ENCODE measurements at places on chromosomes 6 and 20.

GRCh38 chr6:24019393-24019792 lies 106.6 kb upstream of the NRSN1 start:
- DNase-seq = no peak

GRCh38 chr6:43971776-43972126 lies 155.5 kb downstream of the MRPL14 start:
- no peak for DNase-seq

DNA sequence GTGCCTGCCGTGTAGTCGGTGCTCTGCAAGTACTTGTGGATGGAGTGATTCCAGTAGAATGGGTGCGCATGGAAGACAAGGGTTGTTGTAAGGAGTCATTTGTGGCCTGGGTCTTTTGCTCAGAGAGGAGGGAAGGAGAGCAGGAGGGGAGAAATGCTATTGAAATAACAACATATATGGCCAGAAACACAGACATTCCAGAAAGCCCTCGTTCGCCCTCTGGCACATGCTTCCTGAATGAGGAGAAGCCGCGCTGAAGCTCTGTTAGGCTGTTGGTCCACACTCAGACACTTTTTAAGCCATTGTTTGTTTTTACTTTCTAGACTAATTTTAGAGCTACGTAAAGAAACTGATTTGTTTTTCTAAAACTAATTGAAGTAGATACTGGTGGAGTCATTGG lies 107.4 kb downstream of the RPP40 start:
- DNase-seq = no peak

GRCh38 chr20:30815577-30816181 lies 441.8 kb upstream of the DEFB115 start:
- DNase-seq = no peak

DNA sequence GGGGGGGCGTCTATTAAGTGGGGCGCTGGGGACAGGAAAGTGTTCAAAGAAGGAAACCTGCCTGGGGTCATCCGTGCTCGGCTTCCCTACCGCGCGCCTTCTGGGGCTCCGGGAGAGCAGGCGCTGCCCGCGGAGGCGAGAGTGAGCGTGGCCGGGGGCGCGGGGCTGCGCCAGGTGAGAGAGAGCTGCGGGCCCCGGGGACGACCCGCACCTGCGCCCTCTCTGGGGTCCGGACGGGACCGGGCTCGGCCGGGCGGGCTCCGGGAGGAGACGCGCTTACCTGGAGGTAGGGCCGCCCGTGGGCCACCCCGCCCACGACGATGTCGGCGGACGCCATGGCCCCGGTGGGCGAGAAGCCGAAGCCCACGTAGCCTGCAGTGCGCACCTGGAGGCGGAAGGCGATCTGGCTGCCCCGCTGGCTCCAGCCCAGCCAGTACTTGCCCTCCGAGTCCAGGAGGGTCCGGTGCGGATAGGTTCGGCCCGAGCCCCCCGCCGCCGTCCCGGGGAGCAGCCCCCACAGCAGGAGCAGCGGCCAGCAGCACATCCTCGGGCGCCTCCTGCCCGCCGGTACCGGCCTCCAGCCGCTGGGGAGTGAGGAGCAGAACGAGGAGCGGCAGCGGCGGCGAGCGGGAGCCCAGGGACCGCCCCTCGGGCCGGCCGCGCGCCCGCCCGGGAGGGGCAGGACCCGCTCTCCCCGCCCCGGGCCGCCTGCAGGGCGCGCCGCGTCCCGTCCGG lies at the start of gene MOXD1:
Gene MOXD1 (minus strand): TSS at position 593 of the 735 bp plus-strand sequence. CDS start 49 bp downstream, at position 544.
- DNase-seq = no peak

- DNase-seq = peak; percentile 58
These were observed 88.0 kb downstream of the CLIC5 start for GRCh38 chr6:45927421-45928320.

DNA sequence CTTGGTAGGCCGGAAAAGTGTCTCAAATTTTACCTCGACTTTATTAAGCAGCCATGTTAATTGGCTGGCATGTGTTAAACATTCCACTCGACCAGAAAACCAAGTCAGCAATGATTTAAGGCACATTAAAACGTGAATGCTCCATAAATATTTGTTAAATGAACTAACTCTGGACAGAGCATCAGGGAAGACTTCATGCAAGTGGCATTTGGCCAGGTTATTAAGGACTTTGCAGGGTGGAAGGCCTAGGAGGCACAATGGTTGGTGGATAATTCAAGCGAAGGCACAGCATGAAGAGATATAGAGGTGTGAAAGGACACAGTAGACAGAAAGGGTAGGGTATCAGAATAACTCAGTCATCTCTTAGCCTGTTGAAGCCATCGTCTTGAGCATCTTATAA lies 23.0 kb downstream of the ELOVL5 start:
- DNase-seq = no peak

Data from NT2/D1 (cell line).